ENCODE measurements at places on chromosomes 1 and 21.

DNA sequence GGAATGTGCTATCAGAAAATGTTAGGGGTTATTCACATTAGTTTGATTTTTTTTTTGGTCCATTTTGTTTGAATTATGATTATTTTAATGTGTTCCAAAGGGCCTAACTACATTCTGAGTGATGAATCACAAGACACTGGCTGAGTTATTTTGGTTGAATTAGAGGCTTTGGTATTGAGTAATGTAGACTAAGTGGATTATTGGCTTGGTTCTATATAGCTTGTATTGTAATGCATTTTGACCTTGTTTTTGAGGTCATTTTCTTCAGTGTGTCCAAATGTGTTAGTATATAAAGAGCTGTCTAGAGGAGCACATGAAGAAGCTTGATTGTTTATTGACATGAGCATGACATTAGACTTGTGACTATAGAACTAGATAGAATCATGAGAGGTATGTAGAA, 3.4 kb downstream of the ZNF326 start:
- DNase-seq = no peak

- DNase-seq = no peak
Measured at GRCh38 chr21:18164933-18165332, 79.7 kb upstream of the CHODL start.

- DNase-seq = no peak
Measured at GRCh38 chr1:38640371-38640770, 219.2 kb downstream of the RRAGC start.

GRCh38 chr1:26060832-26061574, 6.4 kb downstream of the TRIM63 start:
- no peak for DNase-seq

DNA sequence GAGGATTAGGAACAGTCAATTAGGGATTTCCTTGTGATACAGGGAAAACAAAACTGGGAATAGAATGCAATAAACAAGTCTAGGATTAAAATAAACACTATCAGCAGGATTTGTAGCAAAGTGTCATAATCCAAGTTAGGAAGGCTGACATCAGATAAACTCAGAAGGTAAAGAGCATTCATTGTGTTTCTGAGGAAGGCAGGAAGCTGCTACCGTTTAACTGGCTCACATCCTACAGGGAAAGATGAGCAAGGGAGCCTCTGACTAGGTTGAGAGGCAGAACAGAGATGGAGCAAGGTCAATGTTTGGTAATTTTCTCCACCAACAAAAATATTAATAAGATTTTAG, 124.7 kb downstream of the POU2F1 start:
- DNase-seq = no peak

- no peak for DNase-seq
Measured at GRCh38 chr1:51948491-51948915, 42.0 kb downstream of the RAB3B start.
